ENCODE measurements at places on chromosomes 12 and 14. TPM values are rescaled to one million over a fixed set of nuclear protein-coding genes. Genes with fewer than 3 reads are reported as not detected.

- H3K36me3 ChIP-seq = no peaks in the 10 kb centered on the region
- H3K27ac ChIP-seq = no peak overlapping the region
- H3K4me1 ChIP-seq = peaks cover 3% of the 10 kb centered on the region
- H3K4me3 ChIP-seq = no peak overlapping the region
- no peaks in the 10 kb centered on the region for H3K27me3 ChIP-seq
- DNase-seq = no peak
Measured at GRCh38 chr14:90791486-90791885, 24.7 kb downstream of the TTC7B start.

The CRIP2 gene
- total RNA-seq = 10.9 TPM

The DDX55 gene
- 8.1 TPM for total RNA-seq

DNA sequence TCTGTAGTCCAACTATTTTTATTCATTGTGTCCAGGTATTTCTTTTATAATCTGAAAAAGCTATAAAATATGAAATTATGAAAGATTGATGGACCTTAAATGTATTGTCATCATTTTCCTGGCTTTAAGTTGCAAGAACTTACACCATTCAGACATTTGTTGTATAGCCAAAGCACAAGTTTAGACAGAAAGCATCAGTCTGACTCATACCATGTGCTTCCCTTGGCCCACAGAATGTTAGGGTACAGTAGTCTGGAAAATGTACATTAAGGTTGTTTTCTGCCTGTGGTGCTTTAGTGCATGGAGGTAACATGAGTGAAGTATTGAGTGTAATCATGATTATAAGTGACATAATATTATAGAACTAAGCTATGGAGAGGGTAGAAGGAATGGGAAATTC is 1002.5 kb downstream of the BCL11B start:
- H3K27me3 ChIP-seq = no peaks in the 10 kb centered on the region
- H3K4me1 ChIP-seq = no peaks in the 10 kb centered on the region
- no peak overlapping the region for H3K27ac ChIP-seq
- DNase-seq = no peak
- H3K36me3 ChIP-seq = no peaks in the 10 kb centered on the region
- no peak overlapping the region for H3K4me3 ChIP-seq
